MV-4-11 (cell line): ENCODE measurements at places on chromosomes 1 and 21.
A peak's percentile ranks its signal among the peaks of the same experiment; 100 is the strongest.

DNA sequence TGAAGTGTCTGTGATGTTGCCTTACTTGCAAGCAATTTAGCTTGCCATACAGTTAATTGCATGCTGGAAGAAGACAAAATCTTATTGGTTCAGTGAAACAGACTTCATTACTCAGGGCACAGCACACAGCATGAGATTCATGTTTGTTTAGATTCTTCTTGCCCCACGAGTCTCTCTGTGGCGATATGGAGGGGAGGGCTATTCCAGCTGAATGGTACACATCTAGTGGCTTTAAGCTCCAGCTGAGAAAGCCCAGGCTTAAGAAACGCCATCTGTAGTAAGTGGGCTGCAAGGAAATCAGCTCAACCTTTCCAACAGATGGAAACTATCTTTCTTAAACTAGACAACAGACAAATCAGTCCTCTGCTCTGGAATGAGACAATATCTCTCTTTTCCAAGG, 1022.0 kb downstream of the NCAM2 start:
- no peak for DNase-seq

DNA sequence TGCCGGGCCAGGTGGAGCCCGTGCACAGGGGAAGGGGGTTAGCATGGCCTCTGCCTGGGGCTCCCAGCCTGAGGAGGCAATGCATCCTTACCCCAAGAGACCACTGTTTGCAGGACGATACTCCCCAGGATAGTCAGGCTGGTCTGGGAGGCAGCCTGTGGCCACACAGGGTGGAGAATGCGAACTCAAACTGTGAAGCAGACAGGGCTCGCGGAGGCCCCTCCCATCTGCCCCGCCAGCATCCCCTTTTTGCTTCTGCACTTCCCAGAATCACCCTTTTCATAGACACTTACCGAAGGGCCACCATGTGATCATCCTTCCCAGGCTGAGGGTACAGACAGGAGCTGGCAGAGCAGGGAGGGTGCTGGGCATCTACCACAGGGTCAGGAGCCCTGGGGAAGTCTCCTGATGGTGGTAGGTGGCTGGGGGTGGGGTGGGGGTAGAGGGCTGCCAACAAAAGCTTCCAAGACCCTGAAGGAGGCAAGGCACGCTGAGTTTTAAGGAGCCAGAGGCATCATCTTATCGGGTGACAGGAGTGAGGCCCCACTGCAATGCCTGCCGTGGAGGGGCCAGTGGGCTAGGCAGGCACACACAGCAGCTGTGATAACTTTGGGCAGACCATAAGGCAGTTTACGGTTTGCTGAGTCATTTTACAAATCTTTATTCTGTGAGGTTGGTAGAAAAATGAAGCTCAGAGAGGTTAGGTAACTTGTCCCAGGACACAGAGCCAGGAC, 31.3 kb upstream of the BTG2 start:
- DNase-seq: peak; percentile 45

DNA sequence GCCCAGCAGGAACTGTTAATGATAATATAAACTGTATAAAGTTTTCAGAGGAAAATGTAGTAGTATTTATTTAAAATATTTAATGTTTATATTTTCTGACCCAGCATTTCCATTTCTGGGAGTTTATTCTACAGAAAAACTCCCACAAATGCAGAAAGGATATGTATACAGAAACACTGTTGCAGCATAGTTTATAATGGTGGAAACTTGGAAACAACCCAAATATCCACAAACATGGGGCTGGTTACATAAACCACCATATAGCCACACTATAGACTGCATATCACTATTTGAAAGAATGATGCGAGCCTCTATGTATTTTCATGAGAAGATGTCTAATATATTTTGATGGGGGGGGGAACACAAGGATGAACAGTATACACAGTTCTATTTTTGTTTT, 31.5 kb upstream of the KCNN3 start:
- DNase-seq: no peak

GRCh38 chr1:171141688-171142415, 43.2 kb upstream of the FMO2 start:
- DNase-seq: no peak

GRCh38 chr1:22323141-22323845, 128.4 kb upstream of the ZBTB40 start:
- no peak for DNase-seq

DNA sequence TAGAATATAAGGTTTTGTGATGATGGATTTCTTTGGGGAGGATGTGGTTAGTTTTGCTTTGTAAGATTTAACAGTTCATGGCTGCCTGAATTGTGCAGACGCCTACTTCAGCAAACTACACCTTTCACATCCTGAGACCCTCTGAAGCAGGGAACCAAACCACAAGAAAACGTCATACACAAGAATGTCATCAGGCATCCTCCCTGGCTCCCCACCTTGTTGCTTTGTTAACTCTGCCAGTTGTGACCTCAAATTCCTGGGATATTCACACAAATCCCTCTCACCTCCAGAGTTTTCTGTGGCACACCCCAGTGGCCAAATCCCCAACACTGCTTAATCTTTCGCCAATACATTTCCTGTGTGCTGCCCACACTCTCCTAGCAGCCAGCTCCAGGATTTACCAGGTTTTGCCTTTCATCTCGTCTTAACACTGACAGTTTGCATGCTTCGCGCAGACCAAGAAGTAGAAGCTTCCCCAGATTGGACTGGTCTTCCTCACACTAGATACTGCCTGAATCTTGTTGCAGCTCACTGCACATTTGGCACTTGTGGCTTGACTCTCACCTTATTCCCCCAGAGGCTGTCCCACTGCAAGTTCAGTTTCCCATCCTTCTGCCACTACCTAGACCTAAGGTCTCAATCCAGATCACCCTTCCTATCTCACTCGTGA, 51.1 kb upstream of the CTTNBP2NL start:
- no peak for DNase-seq

DNA sequence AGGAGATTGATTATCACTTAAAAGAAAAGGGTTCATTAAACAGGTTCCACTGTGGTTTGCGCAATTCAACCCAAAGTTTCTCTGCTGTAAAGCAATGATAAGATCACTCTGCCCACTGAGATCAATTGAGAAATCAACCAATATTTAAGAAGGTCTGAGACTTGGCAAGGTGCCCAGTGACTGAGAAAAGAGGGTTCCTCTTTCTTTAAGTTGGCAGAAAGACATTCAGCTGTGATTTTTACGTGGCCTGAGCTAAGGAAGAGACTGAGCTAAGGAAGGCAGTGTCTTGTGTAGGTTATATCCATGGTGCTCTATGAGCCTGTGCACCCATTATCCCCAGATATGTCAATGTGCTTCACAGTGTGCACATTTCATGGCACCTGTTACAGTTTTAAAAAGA, 344.1 kb downstream of the DISC1 start:
- peak; percentile 91 for DNase-seq

DNA sequence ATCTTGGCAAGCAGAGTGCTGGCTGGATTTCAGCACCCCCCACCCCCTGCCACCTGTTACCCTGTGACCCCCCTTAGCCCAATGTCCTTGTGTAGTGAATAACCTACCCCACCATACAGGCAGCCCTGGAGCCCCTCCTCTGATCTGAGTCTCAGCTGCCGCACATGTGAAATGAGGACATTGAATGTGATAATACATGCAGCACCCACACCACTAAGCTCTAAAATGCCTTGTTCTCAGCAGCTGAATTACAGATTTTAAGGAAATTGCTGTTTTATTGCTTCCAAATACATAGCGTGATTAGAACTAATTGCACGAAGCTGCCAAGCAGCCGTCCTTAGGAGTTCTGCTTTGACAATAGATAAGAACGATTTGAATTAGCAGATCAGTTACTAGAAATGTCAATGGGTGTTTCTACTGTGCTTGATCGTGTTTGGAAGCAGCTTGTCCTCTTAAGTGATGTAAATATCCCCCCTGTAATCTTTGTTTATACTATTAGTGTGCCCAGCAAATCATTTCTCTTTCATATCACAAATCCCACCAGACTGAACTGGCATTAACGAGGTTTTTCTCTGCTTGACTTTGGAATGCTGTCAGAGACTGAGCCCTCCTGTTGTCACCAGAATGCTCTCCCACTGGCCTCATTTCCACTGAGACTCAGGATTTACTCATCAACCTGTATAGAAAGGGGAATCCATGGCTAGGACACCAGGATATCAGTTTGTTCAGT, 4.9 kb downstream of the SLAMF8 start:
- no peak for DNase-seq

DNA sequence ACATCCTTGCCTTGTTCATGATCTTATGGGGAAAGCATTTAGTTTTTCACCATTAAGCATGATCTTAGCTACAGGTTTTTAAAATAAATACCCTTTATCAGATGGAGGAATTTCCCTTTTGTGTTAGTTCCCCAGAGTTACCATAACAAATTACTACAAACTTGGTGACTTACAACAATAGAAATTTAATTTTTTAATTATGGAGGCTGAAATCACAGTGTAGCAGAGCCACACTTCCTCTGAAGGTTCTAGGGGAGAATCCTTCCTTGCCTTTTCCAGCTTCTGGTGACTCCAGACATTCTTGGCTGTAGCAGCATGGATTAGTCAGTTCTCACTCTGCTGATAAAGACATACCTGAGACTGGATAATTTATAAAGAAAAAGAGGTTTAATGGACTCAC, 18.5 kb downstream of the MIGA1 start:
- DNase-seq: no peak

DNA sequence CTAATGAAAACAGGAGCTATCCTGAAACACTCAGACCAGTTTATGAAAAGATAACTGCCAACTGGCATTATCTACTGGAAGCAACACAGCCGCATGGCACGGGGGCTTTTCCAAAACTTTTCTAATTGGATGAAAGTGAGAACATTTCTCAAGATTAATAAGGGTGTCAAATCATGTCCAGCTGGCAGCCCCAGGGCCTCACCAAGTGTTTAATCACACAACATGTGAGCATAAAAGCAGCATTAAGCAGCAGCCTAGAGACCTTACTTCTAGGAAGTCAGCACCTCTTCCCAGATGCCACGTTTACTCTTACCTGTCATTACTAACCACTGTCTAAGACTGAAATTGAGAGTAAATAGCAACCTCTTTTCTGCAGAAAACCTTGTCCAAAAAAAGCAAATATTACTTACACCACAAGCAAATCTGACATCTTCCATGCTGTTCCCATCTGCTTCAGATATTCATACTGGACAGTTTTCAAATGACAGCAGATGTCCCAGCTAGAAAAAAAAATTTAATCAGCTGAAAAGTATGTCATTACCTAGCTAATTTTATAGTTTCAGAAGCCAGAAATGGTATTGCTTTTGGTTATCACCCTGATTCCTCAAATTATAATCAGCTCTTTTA, 341.5 kb upstream of the ZP4 start:
- DNase-seq: no peak

DNA sequence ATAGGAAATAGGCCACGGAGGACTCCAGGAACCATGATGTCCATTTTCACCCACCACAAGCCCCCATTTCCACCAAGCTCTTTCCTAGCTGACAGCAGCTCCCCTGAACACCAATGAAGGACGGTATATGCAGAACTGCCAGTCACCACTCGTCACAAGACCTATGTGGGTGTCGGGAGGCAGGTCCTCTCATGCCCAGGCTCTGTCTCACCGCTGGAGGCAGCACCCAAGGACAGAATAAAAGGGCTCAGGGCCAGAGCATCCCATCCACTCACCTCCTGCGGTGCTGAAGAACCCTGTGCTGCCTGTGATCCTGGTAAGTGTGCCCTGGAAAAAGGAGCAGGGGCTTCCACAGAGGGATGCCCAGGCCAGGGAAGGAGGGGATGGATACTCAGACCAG, at the start of gene LCE1F:
TSS of gene LCE1F (plus strand) at position 266 of the 400 bp plus-strand sequence. CDS start 1,232 bp downstream, outside the sequence.
- no peak for DNase-seq

DNA sequence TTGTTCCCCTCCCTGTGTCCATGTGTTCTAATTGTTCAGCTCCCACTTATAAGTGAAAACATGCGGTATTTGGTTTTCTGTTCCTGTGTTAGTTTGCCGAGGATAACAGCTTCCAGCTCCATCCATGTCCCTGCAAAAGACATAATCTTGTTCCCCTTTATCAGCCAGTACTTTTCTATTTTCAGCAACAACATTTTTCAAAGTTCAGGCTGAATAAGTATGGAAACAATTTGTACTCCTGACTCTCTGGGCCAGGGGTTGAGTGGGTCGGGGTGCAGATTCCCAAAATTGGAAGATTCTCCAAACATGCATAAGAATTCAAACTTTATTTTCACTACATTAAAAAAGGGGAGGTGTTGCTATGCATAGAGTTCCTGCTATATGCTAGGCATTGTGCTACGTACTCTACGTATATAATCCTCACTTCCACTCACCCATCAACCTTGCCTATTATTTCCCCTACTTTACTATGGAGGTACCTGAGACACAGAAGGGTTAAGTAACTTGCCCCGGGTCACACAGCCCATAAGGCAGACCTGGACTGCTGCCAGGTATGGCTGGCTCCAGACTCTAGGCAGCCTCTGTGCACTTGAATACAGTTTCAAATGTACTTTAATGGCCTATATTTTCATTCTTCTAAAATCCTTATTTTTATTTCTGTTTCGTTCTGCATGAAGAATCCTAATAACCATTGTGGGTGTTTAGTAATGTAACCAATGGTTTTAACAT, 117.1 kb upstream of the C8B start:
- no peak for DNase-seq

DNA sequence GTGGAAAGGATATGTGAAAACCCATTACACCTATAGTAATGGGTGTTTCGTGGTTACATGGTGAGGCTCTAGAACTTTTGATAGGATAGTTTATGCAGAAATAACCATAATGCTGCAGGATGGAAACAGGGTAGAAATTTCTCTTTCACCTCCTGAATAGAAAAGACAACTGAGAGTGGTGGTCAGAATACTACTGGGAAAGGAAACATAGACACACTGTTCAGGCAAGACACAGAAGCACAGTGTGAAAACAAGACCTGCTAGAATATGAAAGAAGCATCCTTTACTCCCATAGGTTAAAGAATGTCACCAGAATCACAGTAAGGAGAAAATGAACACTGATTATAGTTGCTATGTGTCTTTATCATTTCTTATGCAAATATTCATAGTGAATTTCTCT, 496.6 kb downstream of the DPYD start:
- no peak for DNase-seq
